ENCODE measurements at places on chromosomes 5 and 9.

GRCh38 chr5:132235340-132235739 is 7.7 kb upstream of the P4HA2 start:
- no peak for DNase-seq

GRCh38 chr5:147879784-147880183 is 1.3 kb downstream of the SCGB3A2 start:
- no peak for DNase-seq

DNA sequence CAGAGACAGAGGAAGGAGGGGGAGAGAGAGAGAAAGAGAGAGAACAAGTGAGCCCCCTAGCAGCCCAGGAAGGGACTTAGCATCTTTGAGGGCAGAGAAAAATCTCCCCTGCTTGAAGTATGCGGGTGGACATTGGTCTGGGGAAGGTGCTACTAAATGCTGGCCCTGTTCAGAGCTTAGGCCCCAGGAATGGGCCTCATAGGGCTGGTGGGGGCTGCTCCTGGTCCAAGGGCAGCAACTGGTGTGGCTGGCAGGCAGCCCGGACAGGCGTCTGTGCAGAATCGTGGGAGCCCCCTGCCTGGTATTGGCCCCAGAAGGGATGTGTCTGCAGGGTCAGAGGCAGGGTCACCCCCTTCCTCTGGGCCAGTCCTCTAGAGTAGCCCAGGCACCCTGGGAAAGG is 47.8 kb upstream of the SUSD3 start:
- DNase-seq: no peak

DNA sequence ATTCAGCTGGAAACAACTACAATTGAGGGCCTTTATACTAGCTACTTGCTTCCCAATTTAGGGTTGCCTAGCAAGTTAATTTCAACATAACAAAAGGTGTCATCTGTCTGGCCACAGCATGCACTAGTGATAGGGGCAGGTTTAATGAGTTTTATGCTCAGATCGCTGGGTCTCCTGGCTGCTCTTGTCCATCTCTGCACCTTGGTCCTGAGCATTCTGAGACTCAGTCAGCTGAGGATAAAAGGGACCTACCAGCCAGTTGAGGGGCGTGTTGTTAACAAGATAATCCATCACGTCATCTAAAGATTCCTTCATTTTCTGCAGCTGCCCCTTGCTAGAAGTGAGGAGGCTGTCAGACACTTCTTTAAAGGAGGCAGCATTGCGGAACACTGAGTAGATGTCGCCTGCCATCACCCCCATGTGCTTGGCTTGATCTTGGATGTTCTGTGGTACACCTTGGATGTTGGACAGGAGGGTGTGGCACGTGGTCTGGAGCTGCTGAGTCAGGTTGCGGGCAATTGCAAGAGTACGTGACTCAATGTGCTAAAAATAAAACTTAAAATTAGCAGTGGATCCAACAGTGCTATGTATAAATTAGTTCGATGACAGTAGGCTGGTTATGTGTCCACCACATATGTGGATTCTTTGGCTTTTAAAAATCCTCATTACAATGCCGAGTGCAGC is 11.0 kb downstream of the PLIN2 start:
- DNase-seq: no peak

- no peak for DNase-seq
These were observed 67.9 kb downstream of the OLFM1 start for GRCh38 chr9:135155396-135155795.

DNA sequence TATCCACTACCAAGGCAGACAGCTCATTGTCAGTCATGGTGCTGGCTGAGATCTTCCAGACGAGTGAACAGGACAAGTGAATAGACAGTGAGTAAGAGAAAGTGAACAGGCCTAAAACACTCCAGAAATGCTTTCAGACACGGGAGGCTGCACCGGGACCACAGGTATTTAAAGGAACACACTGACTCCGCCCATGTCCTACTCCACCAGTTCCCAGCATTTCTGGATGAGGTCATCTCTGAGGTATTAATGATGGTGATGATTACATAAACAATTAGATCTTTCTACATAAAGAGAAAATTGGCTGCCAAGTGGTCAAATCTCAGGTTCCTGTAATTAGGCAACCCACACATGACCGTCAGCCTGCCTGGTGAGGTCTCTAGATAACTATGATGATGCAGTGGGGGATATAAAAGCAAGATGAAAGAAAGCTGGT is at the start of gene ACTBL2:
ACTBL2 (minus strand) TSS at position 141 of the 436 bp plus-strand sequence; CDS start at position 37, 104 bp downstream.
- no peak for DNase-seq

DNA sequence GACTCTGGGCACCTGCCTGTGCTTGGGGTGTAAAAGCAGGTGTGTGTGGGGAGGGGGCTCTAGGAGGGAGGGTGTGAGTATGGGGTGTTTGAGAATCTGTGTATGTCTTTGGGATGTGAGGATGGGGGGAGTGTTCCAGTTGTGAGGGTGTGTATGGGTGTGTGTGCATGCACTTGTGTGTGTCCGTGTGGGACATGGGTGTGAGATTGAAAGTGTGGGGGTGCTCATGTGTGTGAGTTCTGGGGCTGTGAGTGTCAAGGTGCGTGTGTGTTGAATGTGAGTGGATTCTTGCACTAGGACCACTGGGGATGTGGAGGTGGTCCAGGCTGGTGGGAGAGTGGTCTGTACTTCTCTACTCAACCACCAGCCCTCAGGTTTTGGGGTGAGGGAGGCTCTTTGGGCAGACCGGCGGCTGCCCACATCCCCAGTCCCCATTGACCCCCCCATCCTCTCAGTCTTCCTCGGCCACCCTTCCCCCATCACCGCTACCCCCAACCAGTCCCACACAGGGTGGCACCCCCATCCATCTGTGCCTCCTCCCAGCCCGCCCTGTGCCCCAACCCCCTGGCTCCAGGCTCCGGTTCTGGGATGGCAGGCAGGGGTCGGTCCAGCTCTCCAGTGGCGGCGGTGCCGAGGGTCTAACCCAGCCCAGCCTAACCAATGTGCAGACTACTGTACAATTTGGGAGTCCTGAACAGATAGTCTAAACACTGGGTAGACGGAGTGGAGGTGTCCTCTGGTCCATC is 31.5 kb downstream of the GOLGA2 start:
- DNase-seq: no peak

GRCh38 chr9:132507670-132508469 is 74.5 kb upstream of the BARHL1 start:
- peak; percentile 77 for DNase-seq

- no peak for DNase-seq
These were observed 519 bp downstream of the EXOC3 start for GRCh38 chr5:443239-444151.

DNA sequence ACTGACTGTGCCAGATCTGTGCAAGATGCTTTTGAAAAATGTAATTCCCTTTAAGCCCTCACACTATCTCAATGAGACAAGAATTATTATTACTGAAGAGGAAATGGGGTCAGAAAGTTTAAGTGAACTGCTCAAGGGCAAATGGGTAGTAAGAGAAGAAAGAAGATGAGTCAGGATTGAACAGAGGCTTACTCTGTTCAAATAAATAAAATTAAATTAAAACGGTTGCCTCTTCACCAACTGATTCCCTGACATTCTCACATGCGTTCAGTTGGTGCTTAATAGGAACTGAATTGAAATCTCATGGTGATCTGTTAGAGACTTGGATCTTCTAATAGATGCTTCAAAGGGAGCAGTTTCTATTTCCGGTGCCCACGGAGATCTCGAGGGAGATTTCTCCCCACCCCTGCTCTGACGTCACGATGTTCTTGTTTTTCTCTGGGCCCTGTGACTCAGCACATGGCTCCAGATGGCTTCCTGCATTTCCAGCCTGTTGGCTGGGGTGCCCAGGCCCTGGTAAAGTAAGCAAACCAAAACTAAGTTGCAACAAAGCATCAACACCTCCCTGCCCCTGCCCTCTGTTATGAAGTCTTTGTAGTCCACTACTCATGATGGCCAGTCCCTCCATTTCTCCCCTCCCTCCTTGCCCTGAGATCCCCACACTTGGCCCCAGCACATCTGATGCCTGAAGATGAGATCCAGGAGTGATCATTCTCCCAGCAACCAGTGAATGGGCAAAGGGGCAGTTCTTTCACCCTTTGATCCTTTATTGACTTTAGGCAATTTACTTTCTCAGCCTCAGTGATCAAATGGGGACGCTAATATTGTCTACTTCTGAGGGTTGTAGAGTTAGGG is 106.1 kb upstream of the CPEB4 start:
- peak; percentile 90 for DNase-seq

DNA sequence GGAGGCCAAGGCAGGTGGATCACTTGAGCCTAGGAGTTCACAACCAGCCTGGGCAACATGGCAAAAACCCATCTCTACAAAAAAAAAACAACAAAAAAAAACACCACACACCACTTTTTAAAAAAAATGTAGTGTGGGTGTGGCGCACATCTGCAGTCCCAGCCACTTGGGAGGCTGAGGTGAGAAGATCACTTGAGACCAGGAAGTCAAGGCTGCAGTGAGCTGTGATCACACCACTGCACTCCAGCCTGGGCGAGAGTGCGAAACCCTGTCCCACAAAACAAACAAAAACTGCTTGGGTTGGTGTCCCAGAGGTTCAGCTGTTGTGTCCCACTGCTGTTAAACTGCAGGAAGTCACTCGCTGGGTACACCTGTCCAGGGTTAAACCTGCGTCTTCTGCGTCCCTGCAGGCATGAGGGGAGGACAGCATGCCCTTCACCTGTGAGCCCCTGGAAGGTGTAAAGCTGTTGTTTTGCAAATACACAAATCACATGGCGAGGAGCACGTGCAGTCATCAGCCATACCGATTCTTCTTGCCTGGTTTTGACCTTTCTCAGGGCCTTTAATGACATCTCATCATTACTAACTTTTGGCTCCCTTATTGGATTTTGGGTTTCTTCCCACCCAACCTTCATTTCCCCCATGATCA is 29.3 kb upstream of the CLPTM1L start:
- DNase-seq: no peak

- no peak for DNase-seq
These were observed 41.1 kb downstream of the NFX1 start for GRCh38 chr9:33331377-33331891.

Data from hematopoietic multipotent progenitor cell (in vitro differentiated cells).